ENCODE measurements at places on chromosomes 3 and 15. TPM values are rescaled to one million over a fixed set of nuclear protein-coding genes. Genes with fewer than 3 reads are reported as not detected.

DNA sequence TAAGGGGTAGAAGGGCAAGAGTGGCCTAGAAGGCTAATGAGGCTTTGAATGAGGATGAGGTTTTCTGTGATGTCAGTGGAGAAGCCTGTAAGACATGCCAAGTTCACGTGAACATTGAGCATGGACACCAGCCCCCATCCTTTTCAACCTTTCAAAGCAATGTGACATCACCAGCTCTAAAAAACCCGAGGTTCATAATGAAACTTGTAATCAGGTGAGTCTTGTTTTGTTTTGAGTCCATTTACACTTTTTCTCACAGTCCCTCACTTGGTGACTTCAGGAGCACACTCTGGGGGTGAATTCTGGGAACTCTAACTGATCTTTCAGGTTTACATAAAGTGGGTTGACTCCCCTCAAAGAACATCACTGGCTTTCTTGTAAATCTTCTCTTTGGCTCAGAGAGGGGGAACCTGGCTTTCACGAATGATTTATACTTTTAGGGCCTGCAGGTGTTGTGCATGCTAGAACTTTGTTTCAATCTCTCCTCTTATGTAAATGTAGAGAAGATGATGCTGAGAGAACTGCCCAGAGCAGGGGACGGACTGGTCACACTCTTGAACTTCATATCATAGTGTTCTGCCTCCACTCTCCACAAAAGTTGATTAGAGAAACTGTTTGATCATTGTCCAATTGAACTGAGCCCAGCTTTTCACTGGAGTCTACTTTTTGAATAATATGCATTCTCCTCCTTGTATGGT is 224.7 kb upstream of the SATB1 start:
- DNase-seq, result no peak

Gene PLA2G4E
- total RNA-seq, result 0.09 TPM

Gene WDR93
- total RNA-seq, result 1.3 TPM

- DNase-seq, result no peak
Observed at GRCh38 chr3:192219926-192220325, 507.4 kb downstream of the FGF12 start.

Gene LRRC3B
- total RNA-seq, result 0.29 TPM

GRCh38 chr3:53589201-53589600 is 94.8 kb downstream of the CACNA1D start:
- no peak for DNase-seq

- no peak for DNase-seq
Observed at GRCh38 chr3:118714800-118715199, 319.8 kb downstream of the IGSF11 start.

GRCh38 chr15:77019521-77020331 is 24.8 kb downstream of the PSTPIP1 start:
- no peak for DNase-seq

Gene CPN2
- total RNA-seq, result not detected

All from progenitor cell of endocrine pancreas (in vitro differentiated cells).